ENCODE measurements at places on chromosomes 2 and 18.

GRCh38 chr2:18067588-18068384 lies 189.3 kb downstream of the KCNS3 start:
- DNase-seq: no peak

GRCh38 chr18:35348001-35348400 lies 3.8 kb upstream of the ZNF24 start:
- no peak for DNase-seq

GRCh38 chr2:233267516-233268245 lies 16.2 kb downstream of the ATG16L1 start:
- DNase-seq: no peak

GRCh38 chr2:174312581-174313234 lies 22.0 kb upstream of the SP9 start:
- DNase-seq: no peak
